Stimulated activated CD8-positive, alpha-beta memory T cell treated with anti-CD3 and anti-CD28 coated beads, Interleukin-7, amount 100 ng/mL, for 48 hours (primary cell): ENCODE measurements at places on chromosomes 2 and 18.

DNA sequence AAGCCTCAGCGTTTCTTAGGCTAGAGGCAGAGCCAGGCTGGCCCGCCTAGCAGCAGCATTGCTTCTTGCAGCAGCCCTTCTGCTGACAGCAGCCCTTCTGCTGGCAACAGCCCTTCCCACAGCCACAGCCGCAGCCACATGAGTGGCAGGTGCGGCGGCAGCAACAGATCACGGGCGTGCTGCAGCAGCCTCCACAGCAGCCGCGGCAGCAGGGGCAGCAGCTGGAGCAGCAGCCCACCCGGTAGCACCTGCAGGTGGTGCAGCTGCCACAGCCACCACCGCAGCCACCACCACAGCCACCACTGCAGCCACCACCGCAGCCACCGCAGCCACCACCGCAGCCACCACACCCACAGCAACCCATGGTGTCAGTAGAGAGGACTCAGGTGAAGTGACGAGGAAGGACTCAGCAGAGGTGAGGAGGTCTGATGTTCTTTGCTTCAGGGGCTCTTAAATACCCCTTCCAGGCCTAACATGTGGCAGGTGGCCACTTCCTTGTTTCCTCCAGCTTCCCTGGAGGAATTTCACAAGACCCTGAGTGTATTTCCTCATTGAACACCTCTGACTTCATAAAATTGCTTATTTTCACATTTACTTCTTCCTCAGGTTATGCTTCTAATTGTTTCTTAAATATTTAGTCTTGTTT is at the start of gene SCYGR6:
TSS of gene SCYGR6 (minus strand) at position 364 of the 646 bp plus-strand sequence. CDS start at position 364, 0 bp downstream.
- no peak for DNase-seq

DNA sequence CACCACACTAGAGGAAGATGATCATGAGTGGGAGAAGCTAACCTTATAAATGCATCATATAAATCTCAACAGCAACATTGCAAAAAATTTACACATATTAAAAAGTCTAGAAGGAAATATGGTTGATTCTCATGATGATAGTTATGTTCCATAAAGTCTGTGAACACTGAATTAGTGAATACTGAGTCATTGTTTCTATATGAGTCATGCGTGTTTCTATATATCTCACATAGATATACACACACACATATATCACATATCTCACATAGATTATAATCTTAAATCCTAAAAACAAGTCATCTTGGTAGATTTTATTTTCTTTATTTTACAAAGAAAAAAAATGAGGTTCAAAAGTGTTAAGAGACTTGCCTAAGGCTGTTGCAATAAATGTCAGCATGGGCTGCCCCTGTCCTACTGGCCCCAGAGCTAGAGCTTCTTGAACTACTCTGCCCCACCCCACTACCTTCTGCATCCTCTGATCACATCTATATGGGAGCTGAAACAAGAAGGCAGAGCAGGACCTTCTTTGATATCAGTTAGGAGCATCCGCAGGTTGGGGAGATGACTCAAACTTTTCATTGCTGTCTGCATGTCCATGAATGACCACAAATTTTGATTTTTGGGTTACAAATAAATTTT is 81.8 kb upstream of the ADAM23 start:
- DNase-seq: no peak

DNA sequence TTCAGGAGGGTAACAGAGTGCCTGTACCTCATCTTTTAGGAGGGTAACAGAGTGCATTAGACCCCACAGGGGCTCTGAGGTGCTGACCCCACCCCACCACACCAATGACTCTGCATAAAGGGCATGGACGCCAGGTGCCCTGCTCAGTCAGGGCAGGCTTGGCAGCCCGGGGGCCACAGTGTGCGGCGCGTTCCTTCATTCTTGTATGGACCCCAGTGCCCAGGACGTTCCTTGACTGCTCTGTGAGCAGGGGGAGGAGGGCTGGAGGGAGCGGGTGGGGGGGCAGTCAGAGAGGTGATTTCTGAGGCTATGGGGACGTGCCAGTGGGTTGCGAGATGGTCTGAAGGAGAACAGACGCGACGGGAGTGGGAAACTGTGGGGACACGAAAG is 168.7 kb upstream of the NCK2 start:
- DNase-seq: no peak

GRCh38 chr2:143690235-143690634 is 561.0 kb downstream of the ARHGAP15 start:
- no peak for DNase-seq

GRCh38 chr2:81981585-81981984 is 1677.0 kb upstream of the LRRTM1 start:
- no peak for DNase-seq

DNA sequence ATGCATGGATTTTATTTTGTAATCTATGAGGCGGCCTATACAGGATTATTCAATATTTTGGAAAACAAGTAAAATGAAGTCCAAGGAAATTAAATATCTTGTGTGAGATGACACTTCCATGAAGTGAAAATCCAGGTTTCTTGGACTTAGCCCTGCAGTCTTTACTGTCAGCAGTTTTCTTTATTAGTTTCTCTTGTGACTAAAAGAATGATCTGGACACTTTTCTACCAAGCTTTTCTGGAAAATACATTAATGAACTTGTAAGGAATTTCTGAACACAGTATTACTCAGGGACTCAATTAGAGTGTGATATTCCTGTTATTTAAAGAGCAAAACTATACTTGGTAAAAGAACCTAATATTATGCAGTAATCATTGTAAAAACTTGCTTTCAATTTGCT is 610.4 kb upstream of the SLC8A1 start:
- no peak for DNase-seq

DNA sequence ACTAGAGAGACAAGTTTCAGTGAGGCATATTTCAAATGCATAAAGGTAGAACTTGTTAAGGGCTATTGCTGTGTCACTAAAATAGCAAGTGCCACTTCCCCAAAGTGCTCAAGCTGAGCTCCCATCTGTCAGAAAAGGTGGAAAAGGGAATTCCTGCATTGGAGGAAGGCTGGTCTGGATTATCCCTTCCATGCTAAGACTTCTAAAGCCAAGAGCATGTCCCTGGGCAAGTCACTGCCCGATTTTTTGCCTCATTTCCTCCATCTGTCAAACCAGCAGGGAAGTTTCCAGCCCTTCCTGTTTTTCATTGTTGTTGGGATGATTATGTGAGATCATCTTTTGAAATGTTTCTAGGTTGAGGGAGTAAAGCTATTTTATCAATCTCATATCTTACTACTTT is 175.5 kb downstream of the SETBP1 start:
- no peak for DNase-seq

DNA sequence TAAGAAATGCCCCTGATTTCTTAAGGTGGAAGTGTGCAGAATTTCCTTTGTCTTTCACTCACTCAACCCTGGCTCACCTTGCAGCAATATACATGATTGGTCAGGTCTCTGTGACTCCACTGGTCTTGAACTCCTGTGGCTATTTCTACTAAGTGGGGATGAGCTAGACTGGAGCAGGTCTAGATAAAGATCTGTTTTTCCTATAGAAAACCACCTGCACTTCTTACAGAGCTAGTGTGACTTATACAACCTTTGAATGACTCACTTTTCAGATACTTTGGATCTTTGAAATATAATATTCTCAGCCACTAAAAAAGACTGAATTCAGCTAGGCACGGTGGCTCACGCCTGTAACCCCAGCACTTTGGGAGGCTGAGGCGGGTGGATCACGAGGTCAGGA is 98.5 kb upstream of the KCTD1 start:
- no peak for DNase-seq

- DNase-seq: no peak
Observed at GRCh38 chr18:58334061-58334460, 290.0 kb downstream of the NEDD4L start.

- no peak for DNase-seq
Observed at GRCh38 chr2:190158798-190159434, 96.4 kb upstream of the MSTN start.

GRCh38 chr18:65206551-65207260 is 544.1 kb upstream of the CDH7 start:
- DNase-seq: no peak

DNA sequence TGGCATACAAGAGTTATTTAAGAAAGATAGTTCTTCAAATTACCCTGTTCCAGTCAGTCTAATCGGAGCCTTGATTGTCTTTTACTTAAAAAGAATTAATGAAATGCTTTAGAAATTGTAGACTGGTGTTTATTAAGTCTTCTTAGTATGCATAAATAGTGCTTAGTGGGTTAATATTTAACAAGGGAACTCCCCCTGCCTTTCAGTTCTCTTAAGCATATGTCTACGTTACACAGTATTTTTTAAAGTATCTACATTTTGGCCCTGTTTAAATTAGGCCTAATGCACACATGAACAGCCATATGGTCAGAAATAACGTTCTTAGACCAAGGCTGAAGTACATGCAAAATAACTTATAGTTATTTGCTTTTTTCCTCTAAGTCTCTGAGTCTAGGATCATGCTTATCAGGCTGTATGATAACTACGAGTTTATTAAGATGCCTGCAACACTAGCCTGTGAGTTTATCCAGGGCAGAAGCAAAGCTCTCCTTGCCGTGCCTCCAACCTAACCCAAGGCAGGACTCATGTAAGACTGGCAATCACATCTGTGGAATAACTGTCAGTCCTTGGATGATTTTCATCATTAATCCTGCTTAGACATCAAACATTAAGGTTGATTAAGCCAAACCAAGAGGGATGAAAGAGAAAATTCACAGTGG is 6.7 kb downstream of the BCL2 start:
- no peak for DNase-seq

GRCh38 chr2:29080886-29081743 is 6.8 kb upstream of the PCARE start:
- DNase-seq: no peak

- DNase-seq: no peak
Observed at GRCh38 chr2:145032791-145033190, 512.9 kb upstream of the ZEB2 start.

- no peak for DNase-seq
Observed at GRCh38 chr2:25851740-25852503, 26.4 kb downstream of the ASXL2 start.

DNA sequence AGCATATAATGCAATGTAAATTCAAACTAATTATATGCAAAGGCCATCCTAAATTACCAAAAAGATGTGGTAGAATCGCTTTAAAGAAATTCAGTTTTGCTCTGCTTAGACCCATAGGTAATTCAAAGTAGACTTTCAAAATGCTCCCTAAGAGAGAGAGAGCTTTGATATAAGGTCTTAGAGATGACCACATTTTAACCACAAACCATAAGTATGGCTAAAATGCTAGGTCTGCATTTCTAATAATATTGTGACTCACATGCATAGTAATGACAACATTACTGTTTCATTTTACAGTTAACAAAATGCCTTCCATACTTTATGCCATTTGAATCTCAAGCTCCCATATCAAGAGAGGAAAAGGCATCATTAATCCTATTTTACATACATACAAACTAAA is 144.5 kb downstream of the RAD51AP2 start:
- DNase-seq: no peak
